ENCODE measurements at places on chromosomes 12 and 14. TPM values are rescaled to one million over a fixed set of nuclear protein-coding genes. Genes with fewer than 3 reads are reported as not detected.

DNA sequence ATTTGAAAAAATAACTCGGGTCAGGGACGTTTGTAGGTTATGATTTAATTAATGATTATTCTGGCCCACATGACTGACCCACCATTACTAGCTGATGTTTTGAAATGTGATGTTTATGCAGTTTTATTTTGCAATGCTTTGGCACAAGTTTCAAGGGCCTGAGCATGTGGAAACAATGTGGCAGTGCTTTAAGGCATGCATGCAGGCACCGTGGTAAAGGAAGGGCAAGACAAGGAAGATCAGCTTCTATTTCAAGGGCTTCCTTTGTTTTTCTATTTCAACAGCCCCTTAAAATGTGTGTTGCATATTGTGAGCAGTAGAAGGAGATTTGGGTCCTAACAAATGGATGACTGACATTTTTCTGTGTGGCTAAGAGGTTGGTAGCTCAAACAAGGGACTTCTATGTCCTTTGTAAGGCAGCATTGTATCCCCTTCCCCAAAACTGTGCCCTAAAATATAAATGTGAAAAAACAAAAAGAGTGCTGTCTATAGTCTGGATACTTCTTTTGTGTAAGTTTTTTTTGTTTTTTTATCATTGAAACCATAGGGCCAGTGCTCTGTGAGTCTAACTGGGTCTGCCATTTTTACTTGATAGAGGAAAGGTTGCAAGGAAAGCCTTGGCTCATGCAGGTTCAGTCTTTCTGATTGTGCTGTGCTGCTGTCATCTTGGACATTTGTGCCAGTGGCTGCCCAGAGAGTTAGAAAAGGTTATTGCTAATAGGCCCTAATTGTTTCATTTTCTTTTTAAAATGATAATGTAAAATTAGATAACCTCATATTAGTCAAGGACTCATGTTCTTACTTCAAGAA, 103.5 kb downstream of the FGD4 start:
- no peak for DNase-seq

- DNase-seq, result no peak
Measured at GRCh38 chr14:91159906-91160305, 46.0 kb downstream of the DGLUCY start.

DNA sequence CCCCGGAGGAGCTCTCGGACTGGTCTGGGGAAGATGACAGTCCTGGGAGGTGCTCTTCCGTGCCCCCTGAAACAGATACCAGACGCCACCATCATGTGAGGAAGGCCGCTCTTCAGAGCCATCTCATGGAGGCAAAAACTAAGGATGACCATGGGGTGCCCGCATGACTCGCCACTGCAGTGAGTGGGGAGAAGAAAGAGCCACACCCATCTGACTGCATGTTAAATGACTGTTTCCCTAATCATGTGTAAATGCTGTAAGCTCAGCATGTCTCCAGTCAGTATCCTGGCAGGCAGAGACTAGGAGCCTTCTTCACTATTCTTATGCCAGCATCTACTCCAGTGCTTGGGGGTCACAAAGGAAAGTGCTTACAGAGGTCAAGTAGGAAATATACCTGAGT, 4.0 kb downstream of the STON2 start:
- DNase-seq, result no peak

- no peak for DNase-seq
Measured at GRCh38 chr12:106750524-106750923, 24.0 kb upstream of the RIC8B start.

GRCh38 chr14:63361790-63362189, 43.1 kb upstream of the GPHB5 start:
- no peak for DNase-seq

The PRB2 gene
- total RNA-seq, result not detected

The FANCM gene
- 19.0 TPM for total RNA-seq
